ENCODE measurements at places on chromosomes 1 and 21.

- DNase-seq, result no peak
- no peak overlapping the region for H3K27ac ChIP-seq
- no peak overlapping the region for H3K4me3 ChIP-seq
Measured at GRCh38 chr1:5571861-5572401, 420.3 kb downstream of the NPHP4 start.

DNA sequence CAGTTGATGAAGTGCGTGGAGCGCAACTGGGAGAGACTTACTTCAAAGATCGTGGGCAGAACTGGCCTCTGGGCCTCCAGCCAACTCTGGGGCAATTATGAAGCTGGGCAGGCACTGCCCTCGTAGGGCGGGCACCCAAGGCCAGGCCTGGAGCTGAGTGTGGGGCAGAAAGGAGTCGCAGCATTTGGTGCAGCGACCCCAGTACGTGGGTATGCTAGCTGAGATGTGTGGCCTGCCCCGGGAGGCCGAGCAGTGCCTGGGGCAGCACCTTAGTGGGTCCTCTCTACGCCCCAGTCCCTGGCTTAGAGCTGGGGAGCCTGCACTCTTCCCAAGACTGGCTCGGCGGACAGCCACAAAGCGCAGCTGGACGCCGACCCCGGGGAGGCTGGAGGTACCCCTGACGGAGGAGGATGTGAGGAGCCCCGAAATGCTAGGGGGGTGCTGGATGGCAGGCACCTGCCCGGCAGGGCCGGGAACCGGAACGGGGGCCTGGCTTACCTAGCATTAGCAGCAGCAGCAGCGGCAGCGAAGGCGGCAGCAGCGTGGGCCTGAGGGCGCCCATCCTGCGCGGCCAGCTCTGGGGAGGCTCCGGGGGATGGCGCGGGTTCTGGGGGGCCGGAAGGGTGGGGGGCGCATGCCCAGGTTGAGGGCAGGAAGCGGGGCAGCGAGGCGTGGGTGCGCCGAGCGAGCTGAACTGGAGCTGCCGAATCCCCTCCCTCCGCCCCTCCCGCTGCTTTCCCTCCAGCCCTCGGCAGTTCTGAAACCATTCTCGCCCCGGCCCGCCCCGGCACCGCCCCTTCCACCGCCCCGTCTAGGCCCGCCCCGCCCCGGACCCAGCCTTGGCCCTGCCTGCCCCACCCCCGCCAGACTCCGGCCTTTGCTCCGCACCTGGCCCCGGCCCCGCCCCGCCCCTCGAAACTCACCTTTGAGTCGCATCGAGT, at the start of gene IGSF8:
IGSF8 (minus strand) TSS at position 709 of the 941 bp plus-strand sequence; CDS start at position 562, 147 bp downstream.
- peak within 1 kb of the TSS; percentile 76 for H3K4me3 ChIP-seq
- H3K36me3 ChIP-seq, result no peaks in the 10 kb centered on the region
- H3K4me1 ChIP-seq, result peaks cover 37% of the 10 kb centered on the region
- peak; percentile 96 for DNase-seq

DNA sequence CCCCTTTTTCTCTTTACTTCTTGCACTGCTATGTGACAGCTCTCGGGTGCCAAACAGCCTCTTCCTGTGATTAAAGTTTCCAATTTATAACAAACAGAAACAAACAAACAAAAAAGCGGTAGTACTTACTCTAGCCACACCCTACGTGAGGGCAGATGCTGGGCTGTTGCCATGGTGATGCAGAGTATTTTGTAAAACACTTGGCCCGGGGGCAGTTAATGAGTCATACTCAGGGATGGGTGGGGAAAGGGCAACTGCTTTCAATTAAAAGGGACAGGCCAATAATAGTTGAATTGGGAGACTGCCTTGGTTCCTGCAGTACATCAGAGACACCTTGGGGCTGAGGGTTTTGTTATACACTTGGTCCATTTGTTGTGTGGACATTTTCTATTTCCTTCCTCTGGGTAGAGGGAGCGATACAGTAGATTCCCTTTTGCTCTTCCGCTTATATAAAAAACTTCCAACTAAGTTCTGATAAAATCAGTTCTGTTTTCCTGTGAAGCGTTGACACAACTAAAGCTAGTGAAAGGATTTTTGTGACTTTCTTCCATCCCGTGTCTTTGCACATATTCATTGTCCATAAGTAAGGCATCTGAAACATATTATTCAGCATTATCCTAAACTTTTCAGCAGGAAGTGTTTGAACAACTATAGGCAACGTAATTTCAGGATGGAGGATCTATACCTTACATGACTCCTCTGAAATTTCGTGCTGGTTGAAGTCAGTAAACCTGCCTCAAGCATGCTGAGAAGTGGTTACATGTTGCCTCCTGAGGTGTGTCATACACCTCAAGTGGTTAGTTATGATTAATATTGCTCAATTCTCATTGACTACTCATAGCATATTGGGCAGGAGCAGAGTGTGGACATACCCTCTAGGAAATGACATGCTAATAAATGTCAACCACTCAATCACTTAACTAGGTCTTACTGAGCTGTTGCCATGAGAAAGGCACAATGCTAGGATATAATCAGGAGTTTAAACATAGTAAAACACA, 36.7 kb upstream of the THEM4 start:
- DNase-seq, result peak; percentile 88
- H3K27ac ChIP-seq, result peak overlapping the region; percentile 87
- H3K36me3 ChIP-seq, result no peaks in the 10 kb centered on the region
- peaks cover 52% of the 10 kb centered on the region for H3K4me1 ChIP-seq
- H3K27me3 ChIP-seq, result no peaks in the 10 kb centered on the region
- H3K4me3 ChIP-seq, result peak overlapping the region; percentile 60

DNA sequence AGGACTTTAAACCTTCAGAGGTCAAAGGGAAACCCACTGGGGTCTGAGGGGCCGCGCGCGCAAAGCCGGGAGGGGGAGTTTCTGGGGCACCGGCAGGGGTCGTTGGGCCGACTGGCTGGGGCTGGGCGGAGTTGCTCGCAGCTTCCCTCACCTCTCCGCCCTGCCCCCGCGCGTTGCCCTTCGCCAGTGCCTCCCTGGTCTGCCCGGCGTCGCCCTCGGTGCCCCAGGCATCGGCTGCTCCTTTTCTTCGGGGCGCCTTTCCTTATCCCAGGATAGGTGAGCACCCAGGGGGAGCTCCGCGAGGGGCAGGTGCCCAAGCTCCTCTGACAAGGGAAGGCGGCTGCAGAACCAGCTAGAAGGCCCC, 390 bp upstream of the NGF start:
- H3K27ac ChIP-seq, result no peak overlapping the region
- H3K4me3 ChIP-seq, result no peak overlapping the region
- no peaks in the 10 kb centered on the region for H3K4me1 ChIP-seq
- no peak for DNase-seq
- peaks cover 42% of the 10 kb centered on the region for H3K27me3 ChIP-seq

GRCh38 chr1:36135330-36135667, 10.3 kb upstream of the COL8A2 start:
- peaks cover 9% of the 10 kb centered on the region for H3K4me1 ChIP-seq
- no peak for DNase-seq
- no peak overlapping the region for H3K4me3 ChIP-seq
- H3K27me3 ChIP-seq, result no peaks in the 10 kb centered on the region
- no peak overlapping the region for H3K27ac ChIP-seq

DNA sequence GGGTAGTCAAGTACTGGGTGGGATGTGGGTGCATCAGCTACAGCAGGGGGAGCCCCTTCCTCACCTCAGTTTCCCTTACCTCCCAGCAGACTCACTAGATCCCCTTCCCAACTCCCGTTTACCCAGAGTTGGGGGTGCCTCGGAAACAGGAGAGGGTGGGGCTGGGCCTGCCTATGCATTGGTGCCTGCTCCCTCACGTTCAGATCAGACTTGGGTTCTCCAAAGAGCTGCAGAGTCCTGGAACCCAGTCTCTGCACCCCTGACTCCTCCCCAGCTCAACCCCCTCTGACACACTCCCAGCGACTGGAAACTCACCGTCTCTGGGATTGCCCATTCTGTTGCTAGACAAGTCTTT, 6.0 kb downstream of the FOXO6 start:
- no peaks in the 10 kb centered on the region for H3K36me3 ChIP-seq
- peaks cover 33% of the 10 kb centered on the region for H3K27me3 ChIP-seq
- no peak overlapping the region for H3K4me3 ChIP-seq
- no peak for DNase-seq
- H3K4me1 ChIP-seq, result peaks cover 2% of the 10 kb centered on the region

- H3K36me3 ChIP-seq, result peaks cover 5% of the 10 kb centered on the region
- peak overlapping the region; percentile 54 for H3K27ac ChIP-seq
- H3K27me3 ChIP-seq, result no peaks in the 10 kb centered on the region
- DNase-seq, result peak; percentile 38
- H3K4me3 ChIP-seq, result no peak overlapping the region
- peaks cover 44% of the 10 kb centered on the region for H3K4me1 ChIP-seq
Measured at GRCh38 chr1:54794451-54795355, 6.4 kb downstream of the TTC22 start.

DNA sequence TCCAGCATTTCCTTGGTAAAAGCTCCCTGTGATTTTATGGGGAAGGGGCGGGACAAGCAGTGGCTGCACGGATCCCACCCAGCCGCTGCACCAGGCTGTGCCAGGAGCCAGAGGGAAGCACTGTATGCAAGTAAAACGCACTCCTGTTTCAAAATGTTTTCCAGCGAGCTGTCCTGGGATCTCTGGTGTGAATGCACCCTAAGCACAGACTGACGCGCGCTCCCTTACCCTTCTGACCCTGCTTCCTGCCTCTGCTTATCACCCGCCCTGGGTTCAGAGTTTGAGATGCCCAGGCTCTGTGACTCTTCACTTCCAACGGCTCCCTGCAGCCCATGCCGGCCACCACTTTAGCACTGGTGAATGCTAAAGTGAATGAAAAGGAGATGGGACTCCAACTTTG, 131.2 kb downstream of the RHOU start:
- peaks cover 24% of the 10 kb centered on the region for H3K4me1 ChIP-seq
- H3K27me3 ChIP-seq, result no peaks in the 10 kb centered on the region
- H3K4me3 ChIP-seq, result no peak overlapping the region
- H3K36me3 ChIP-seq, result no peaks in the 10 kb centered on the region

DNA sequence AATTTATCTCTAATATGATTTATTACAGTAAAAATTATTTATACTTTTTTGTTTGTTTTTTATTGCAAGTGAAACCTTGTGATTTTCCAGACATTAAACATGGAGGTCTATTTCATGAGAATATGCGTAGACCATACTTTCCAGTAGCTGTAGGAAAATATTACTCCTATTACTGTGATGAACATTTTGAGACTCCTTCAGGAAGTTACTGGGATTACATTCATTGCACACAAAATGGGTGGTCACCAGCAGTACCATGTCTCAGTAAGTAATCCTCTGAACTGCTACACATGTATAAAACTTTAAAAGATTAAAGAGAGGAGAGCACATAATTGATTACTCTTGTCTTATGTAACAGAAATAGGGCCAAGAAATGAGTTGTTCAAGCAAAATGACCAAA, 4.5 kb downstream of the CFHR3 start:
- H3K27ac ChIP-seq, result no peak overlapping the region
- H3K36me3 ChIP-seq, result no peaks in the 10 kb centered on the region
- no peaks in the 10 kb centered on the region for H3K27me3 ChIP-seq
- no peak for DNase-seq
- no peaks in the 10 kb centered on the region for H3K4me1 ChIP-seq

GRCh38 chr1:82979593-82980236, 1019.2 kb downstream of the TTLL7 start:
- no peak overlapping the region for H3K4me3 ChIP-seq
- H3K36me3 ChIP-seq, result no peaks in the 10 kb centered on the region
- H3K4me1 ChIP-seq, result peaks cover 3% of the 10 kb centered on the region
- H3K27me3 ChIP-seq, result peaks cover 1% of the 10 kb centered on the region

DNA sequence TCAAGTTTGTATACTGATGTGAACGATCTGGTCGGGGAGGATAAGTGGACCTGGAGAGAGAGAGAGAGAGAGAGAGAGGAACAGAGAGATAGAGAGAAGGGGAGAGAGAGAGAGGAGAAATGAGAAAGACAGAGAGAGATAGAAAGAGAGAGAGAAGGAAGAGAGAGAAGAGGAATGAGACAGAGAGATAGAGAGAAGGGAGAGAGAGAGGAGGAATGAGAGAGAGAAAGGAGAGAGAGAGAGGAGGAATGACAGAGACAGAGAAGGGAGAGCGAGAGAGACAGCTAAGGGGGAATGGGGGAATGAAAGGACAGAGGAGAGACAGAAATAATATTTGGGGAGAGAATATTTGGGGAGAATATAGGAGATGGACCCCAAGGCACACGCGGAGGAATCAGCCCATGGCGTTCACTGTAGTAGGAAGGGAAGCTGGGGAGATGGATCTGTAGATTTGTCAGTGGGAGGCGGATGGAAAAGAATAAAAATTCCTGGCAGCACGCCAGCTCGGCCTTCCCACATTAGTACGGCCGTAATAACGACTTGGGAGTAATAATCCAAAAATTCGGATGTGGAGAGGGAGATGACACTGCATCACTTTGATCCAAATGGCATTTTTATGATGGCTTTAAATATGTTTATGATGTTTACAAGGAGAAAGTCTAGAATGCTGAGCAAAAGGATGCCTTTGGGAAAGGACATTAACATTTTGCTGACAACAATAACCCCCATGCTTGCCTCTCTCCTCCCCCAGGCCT, 159.8 kb upstream of the KCNJ6 start:
- H3K4me1 ChIP-seq, result no peaks in the 10 kb centered on the region
- H3K27ac ChIP-seq, result no peak overlapping the region
- DNase-seq, result no peak
- H3K4me3 ChIP-seq, result no peak overlapping the region

DNA sequence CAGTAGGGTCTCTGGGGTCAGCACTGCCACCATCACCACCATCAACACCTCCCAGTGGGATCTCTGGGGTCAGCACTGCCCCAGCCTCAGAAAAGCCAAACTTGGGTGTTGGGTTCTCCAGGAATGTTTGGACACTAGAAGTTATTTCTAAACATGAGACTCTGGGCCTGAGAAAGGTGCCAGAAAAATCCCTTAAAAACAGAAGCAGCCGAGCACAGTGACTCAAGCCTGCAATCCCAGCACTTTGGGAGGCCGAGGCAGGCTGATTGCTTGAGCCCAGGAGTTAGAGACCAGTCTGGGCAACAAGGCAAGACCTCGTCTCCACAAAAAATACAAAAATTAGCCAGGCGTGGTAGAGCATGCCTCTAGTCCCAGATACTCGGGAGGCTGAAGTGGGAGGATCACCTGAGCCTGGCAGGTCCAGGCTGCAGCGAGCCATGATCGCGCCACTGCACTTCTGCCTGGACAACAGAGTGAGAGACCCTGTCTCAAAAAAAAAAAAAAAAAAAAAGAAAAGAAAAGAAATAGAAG, 470 bp downstream of the PTAFR start:
- H3K27me3 ChIP-seq, result peaks cover 35% of the 10 kb centered on the region
- peaks cover 24% of the 10 kb centered on the region for H3K4me1 ChIP-seq
- no peak for DNase-seq
- no peaks in the 10 kb centered on the region for H3K36me3 ChIP-seq
- no peak overlapping the region for H3K4me3 ChIP-seq

GRCh38 chr1:159441360-159441759, 1.8 kb downstream of the OR10J1 start:
- no peaks in the 10 kb centered on the region for H3K4me1 ChIP-seq
- H3K27me3 ChIP-seq, result peaks cover 18% of the 10 kb centered on the region
- no peaks in the 10 kb centered on the region for H3K36me3 ChIP-seq

Measured in activated CD4-positive, alpha-beta memory T cell treated with anti-CD3 and anti-CD28 coated beads for 36 hours (primary cell).